Activated naive CD4-positive, alpha-beta T cell treated with anti-CD3 and anti-CD28 coated beads for 36 hours (primary cell): ENCODE measurements at places on chromosomes 2 and 18. TPM values are rescaled to one million over a fixed set of nuclear protein-coding genes. Genes with fewer than 3 reads are reported as not detected.

Gene RBM45
- 5.8 TPM for total RNA-seq

Gene ARHGEF4
- total RNA-seq: 2.6 TPM

GRCh38 chr2:191318729-191319078 lies 73.5 kb downstream of the MYO1B start:
- H3K4me3 ChIP-seq: no peak overlapping the region
- DNase-seq: no peak
- peaks cover 26% of the 10 kb centered on the region for H3K4me1 ChIP-seq

Gene DSEL
- 0.10 TPM for total RNA-seq

GRCh38 chr2:28590496-28591301 lies 94.8 kb downstream of the PLB1 start:
- H3K27ac ChIP-seq: no peak overlapping the region
- H3K4me3 ChIP-seq: no peak overlapping the region
- H3K4me1 ChIP-seq: peaks cover 39% of the 10 kb centered on the region
- H3K27me3 ChIP-seq: no peaks in the 10 kb centered on the region

GRCh38 chr2:83261591-83262136 lies 1197.4 kb downstream of the SUCLG1 start:
- H3K27ac ChIP-seq: no peak overlapping the region
- H3K36me3 ChIP-seq: no peaks in the 10 kb centered on the region
- H3K27me3 ChIP-seq: no peaks in the 10 kb centered on the region
- no peak for DNase-seq
- no peak overlapping the region for H3K4me3 ChIP-seq
- H3K4me1 ChIP-seq: no peaks in the 10 kb centered on the region

DNA sequence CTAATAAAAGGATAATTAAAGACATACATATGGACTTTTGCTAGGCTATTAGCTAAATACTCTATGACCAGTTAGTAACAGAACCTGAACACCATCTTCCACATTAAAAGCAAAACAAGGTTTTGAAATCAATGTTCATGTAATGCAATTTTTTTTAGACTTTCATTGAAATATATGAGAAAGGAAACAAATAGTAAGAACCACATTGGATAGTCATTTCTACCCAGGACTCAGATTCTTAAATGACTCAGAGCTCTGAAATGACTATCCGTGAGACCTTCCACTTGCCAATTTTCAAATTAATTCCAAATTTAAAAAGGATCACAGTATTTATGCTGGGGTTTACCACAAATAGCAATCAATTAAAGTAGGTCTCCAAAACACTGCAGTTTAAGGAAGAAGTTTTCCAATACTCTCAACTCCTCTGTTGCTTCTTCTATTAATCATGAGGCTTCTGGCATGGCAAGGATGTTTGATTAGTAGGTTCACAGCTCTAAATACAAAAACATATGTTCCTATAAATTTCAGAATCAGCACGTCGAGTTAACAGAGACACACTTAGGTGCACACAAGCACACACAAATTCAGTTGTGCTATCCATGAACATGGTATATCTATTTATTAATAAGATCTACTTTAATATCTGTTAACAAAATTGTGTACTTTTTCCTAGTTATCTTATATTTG lies 841.0 kb downstream of the RNF144A start:
- no peak for DNase-seq
- H3K27ac ChIP-seq: no peak overlapping the region
- peaks cover 12% of the 10 kb centered on the region for H3K27me3 ChIP-seq
- H3K4me3 ChIP-seq: no peak overlapping the region
- H3K4me1 ChIP-seq: peaks cover 12% of the 10 kb centered on the region
- H3K36me3 ChIP-seq: peaks cover 12% of the 10 kb centered on the region

DNA sequence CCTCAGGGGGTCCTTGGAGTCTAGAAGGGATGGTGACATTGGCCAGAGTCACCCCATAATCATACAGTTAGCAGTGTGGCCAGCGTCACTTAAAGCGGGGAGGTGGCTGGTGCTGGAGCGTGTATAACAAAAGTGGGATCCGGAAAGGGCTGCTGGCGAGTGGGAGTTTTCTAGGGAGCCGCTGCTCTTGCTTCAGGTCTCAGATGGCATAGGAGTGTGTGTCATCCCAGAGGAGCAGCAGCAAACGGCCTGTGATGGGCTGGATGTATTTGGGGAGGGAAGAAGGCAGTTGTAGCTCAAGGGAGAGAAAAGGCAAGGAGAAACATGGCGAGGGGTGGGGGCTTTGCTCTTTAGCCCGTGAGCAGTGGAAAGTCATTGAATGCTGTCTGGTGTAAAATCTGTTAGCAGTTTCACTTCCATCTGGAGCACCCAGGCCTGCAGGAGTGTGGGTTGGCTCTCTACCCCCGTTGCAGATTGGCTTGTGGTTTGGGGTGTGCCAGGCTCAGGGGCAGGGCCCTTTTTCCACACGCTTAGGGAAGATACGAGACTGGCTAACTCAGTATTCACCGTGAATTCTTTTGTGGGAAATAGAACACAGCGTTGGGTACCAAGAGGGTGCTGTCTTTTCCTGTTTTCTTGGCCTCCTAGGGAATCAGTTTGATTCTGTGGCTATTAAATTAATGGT lies 120.5 kb downstream of the AGAP1 start:
- no peaks in the 10 kb centered on the region for H3K4me1 ChIP-seq
- no peak overlapping the region for H3K4me3 ChIP-seq
- H3K27me3 ChIP-seq: peaks cover 2% of the 10 kb centered on the region
- no peak overlapping the region for H3K27ac ChIP-seq
- no peaks in the 10 kb centered on the region for H3K36me3 ChIP-seq

GRCh38 chr2:221529943-221530652 lies 42.0 kb downstream of the EPHA4 start:
- DNase-seq: peak; percentile 20
- H3K27ac ChIP-seq: peak overlapping the region; percentile 78
- no peaks in the 10 kb centered on the region for H3K27me3 ChIP-seq
- peak overlapping the region; percentile 55 for H3K4me3 ChIP-seq
- H3K36me3 ChIP-seq: no peaks in the 10 kb centered on the region

DNA sequence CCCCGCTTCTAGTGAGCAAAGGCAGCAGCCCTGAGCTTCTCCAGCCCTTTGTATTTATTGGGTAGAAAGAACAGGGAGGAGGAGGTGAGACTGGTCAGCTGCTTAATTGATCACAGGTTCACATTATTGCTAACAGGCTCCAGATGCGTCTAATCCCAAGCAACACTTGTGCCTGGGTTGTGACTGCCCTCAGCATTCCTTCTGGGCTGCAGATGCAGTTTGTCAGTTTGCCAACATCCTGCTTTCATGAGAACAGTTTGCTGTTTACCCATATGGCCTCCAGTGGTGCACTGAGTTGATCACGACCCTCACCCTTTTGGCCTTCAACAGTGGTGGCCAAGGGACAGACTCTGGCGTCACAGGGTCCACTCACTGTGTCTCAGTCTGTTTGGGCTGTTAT lies 159.5 kb upstream of the ZNF516 start:
- H3K4me3 ChIP-seq: no peak overlapping the region
- peaks cover 49% of the 10 kb centered on the region for H3K27me3 ChIP-seq
- no peaks in the 10 kb centered on the region for H3K36me3 ChIP-seq
- H3K27ac ChIP-seq: no peak overlapping the region
- H3K4me1 ChIP-seq: peaks cover 16% of the 10 kb centered on the region

GRCh38 chr2:6531304-6531703 lies 334.4 kb downstream of the CMPK2 start:
- no peak for DNase-seq
- H3K4me3 ChIP-seq: no peak overlapping the region
- no peaks in the 10 kb centered on the region for H3K4me1 ChIP-seq
- H3K27me3 ChIP-seq: peaks cover 8% of the 10 kb centered on the region
- H3K27ac ChIP-seq: no peak overlapping the region

- H3K27ac ChIP-seq: no peak overlapping the region
- DNase-seq: no peak
- H3K4me3 ChIP-seq: no peak overlapping the region
- no peaks in the 10 kb centered on the region for H3K36me3 ChIP-seq
- peaks cover 39% of the 10 kb centered on the region for H3K27me3 ChIP-seq
- no peaks in the 10 kb centered on the region for H3K4me1 ChIP-seq
Measured at GRCh38 chr2:11556101-11556806, 22.4 kb downstream of the GREB1 start.

GRCh38 chr18:45852631-45853030 lies 27.2 kb downstream of the SIGLEC15 start:
- no peak for DNase-seq
- H3K27ac ChIP-seq: peak overlapping the region; percentile 15
- H3K27me3 ChIP-seq: no peaks in the 10 kb centered on the region
- H3K36me3 ChIP-seq: peaks cover 31% of the 10 kb centered on the region
- H3K4me3 ChIP-seq: no peak overlapping the region
- H3K4me1 ChIP-seq: no peaks in the 10 kb centered on the region

- no peak overlapping the region for H3K4me3 ChIP-seq
- H3K36me3 ChIP-seq: no peaks in the 10 kb centered on the region
- H3K27ac ChIP-seq: no peak overlapping the region
- no peaks in the 10 kb centered on the region for H3K4me1 ChIP-seq
- no peaks in the 10 kb centered on the region for H3K27me3 ChIP-seq
Measured at GRCh38 chr2:102841107-102841840, 79.4 kb downstream of the TMEM182 start.
